ENCODE measurements at places on chromosomes 5 and 9.

DNA sequence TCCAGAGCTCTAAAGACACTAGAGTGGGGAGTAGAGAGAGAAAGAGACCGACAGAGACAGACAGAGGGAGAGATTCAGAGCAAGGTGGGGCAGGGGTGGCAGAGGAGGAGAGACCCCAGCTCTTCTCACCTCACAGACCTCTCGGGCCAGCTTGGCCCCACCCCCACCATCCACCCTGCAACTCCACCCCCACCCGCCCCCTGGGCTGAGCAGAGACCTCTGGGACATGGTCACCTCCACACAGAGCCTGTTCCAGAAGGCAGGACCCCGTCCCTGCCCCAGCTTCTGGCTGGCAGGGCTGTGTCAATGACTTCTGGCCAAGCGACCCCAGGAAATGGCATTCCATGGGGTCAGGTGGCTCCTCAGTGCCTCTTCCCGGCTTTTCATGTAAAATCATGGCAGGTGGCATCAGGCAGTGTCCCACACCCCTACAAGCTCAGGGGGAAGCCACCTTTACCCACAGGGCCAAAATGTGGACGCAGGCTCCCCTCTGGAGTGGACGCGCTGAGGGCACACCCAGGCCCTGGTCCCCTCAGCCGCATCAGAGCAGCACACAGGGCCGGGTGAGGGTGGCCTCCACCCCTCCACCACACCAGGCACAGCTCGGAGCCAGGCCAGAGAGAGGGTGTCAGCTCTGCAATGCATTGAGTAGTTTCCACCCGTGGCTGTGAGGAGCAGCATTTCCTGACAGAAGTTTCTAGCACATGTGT, 131.2 kb upstream of the LPCAT1 start:
- no peak for DNase-seq

- DNase-seq, result peak; percentile 72
These were observed 67.5 kb upstream of the MAMDC2 start for GRCh38 chr9:69976152-69976551.

- DNase-seq, result no peak
These were observed 70.8 kb upstream of the XPA start for GRCh38 chr9:97767891-97768290.

DNA sequence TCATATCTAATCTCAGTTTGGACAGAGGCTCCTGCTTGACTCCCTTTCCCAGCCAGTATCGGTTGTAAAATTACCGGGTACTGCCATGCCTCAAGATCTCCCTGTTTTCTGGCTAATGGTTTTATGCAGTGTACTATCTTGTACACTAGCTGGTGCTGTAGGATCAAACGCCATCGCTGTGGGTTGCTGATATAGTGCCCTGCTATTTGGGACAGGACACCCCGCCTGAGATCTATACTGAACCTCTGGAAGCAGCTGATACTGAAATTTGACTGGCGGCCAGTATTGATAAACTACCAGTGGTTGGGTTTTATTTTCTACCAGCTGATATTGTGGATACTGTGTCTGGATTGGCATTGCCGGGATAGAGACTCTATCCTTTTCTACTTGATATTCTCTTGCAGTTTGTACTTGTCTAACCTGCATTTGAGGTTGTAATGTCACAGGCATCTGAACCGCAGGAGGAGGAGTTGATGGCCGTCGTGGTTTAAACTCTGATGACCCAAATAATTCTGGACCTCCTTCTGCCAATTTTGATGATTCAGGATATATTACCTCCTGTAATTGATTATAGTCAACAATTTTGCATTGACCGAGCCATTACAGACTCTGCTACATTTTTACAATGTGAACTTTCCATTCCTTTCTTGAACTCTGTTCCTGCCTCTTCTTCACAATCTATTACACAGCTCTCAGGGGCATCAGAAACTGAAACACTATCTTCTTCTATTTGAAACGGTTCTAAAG, 112.5 kb upstream of the LARP1 start:
- no peak for DNase-seq

DNA sequence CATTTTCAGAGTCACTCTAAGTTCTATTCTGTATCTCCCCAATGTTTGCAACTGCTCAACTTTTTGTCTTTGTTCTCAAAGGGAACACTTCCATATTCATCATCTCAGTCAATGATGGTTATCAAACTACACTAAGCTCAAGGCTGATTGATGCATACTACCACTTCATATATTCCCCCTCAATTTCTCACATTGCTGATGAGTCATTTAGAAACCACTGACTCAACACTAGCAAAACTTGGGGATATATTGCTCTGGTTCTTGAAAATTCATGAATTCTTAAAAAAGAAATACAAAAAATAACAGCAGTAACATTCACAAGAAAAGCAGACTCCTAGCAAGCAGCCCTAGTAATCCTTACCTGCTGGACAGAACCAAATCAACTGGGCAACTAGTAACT, 52.2 kb downstream of the ABHD17B start:
- peak; percentile 11 for DNase-seq

- no peak for DNase-seq
These were observed 39.5 kb downstream of the CCNJL start for GRCh38 chr5:160272889-160273288.

- DNase-seq, result no peak
These were observed 4.1 kb upstream of the KCNMB1 start for GRCh38 chr5:170393235-170393634.

GRCh38 chr9:18705796-18706392, 231.9 kb downstream of the ADAMTSL1 start:
- no peak for DNase-seq

GRCh38 chr9:129291041-129291501, 113.0 kb upstream of the IER5L start:
- no peak for DNase-seq

DNA sequence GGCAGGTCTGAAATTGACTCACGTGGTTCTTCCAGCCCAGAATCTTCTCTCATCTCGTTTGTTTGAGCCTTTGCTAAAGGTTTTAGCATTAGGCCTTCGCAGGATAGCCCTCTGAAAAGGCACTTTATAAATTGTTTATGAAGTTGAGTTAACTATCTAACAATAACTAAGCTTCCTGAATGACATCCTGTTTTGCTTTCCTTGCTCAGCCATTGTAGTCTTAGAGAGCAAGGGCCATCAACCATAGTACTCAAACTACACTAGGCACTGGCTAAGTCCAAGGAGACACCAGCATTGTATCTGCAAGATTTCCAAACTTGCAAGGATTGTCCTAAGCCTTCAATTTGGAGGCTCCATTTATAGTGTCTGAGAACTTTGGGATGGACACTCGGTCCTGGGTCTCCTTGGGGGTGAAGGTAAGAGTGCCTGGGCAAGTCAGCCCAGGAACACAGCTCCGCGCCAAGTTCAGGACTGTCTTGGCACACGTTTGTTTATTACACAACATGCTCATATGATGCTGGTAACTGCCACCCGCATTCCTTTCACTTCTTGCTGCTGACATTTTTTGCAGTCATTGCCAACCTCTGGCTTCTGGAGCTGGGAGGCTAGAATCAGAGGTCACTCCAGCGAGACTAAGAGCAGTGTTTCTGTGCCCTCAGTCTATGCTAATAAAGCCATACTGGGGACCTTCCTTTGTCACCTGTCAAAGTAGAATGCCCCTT, 151.1 kb downstream of the ESM1 start:
- DNase-seq, result no peak

DNA sequence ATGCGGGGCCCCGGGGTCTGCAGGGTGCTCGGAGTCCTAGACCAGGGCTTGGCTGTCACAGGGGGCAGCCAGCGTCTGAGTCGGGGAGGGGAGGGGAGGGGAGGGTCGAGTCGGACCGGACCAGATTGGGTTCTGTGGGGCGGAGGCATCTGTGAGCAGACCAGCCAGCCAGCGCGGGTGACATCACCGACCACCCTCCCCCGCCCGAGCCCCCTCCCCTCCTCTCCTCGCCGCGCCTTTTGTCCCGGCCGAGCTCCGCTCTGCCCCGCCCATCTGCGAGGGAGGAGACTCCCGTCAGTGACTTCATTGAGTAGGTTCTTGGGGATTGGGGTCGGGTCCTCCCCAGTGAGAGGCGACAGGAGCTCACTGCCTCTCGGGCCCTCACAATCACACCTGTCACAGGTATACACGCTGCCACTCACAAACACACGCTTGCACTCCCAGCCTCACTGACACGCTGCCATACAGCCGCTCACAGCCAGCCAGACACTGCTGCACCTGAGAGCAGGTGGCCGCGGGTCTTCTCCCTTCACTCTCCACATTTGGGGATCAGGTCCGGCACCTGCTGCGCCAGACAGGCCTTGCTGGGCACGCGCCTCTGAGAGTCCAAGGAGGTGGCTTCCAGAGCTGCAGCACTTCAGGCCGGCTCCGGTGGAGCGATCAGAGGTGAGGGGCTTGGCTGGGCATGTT, 546 bp downstream of the DNAJB5 start:
- DNase-seq, result no peak

DNA sequence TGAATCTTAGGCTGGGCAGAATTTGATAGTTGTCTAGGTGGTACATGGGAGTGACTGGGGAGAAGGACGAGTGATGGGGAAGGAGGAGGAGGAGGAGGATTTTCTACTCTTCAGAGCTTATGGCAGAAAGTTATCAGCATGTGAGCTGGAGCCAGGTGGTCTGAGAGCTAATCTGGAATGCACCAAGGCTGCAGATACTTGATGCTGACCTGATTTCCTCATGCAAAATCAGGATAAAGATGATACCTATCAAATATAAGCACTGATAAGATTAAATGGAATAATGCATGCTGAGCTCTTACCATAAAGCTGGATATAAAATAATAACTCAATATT, 250.4 kb downstream of the SEMA5A start:
- DNase-seq, result no peak

DNA sequence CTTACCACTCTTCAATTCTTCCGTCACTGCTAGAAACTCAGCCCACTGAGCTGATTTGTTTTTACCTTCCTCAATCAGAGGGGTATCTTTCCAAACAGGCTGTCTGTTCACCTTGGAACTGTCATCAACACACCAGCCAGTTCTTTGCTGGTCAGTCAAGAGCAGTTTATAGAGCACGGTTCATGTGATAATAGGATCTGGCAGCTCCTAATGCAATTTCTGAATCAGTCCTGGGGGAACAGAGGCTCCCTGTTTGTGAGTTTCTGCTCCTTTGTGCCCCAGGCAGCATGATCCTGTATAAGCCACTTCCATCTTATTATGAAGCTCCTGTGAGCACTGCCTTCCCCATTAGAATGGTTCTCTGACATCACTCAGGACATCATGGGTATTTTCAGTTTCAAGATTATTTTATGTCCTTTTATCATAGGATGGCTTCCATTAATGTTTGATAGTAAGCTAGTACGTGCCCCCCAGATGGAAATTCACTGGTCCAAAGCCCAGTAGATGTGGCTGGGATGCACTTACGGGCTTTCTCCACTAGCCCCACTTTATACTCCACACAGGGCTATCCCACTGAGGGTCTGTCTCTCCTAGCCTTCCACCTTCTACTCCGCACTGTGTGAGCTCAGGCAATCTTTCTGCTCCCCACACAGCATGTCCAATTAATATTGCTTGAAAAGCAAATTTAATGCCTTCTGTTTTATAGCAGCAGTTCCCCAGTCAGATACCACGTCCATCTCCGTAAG, 85.5 kb upstream of the SPIN1 start:
- no peak for DNase-seq

DNA sequence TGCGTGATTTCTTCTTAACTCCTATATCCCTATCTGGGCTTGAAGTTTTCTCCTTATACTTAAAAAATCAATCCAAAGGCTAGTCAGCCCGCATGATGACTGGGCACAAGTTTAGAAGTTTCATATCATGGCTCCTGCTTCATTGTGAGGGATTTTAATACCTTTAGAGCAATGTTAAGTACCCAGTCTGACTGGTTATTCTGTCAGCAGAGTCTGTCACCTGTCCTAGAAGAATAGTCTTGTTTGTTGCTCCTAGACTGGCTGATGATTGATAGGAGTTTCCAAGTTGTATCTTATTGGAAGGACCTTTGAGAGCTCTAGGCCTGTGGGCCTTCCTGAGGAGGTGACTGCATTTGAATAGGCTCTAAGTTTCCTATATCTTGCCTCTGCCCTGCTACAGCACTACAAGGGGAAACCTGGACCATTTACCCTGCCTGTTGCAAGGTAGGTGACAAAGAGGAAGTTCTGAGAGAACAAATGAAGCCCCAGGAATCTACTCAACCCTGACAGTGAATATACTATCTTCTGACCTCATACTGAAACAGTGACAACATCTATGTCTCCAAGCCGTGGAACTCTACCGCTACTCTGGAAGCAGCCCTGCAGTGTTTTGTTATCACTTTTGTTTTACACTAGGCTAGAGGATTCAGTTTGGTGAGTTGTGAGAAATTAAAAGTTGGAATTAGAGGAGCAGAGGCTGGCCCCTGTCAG, 66.5 kb downstream of the F2RL2 start:
- DNase-seq, result no peak

DNA sequence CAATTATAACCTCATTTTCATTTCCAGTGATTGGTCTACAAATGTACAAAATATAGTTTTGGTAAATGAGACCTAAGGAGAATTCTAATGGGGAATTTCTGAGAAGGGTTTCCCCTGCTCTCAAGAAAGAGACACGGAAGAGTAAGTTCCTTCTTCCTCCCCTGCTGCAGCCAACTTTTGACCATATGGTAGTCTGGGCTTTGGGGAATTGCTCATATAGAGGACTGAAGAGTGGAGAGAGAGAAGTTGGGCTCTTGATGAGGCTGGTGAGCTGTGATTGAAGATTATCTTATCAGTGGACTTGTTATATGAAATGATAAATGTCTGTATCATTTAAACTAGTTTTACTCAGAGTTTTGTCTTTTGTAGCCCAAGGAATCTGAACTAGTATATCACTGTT, 4.3 kb upstream of the LNPEP start:
- DNase-seq, result no peak

- no peak for DNase-seq
These were observed 160.2 kb downstream of the SSBP2 start for GRCh38 chr5:81590498-81591384.

DNA sequence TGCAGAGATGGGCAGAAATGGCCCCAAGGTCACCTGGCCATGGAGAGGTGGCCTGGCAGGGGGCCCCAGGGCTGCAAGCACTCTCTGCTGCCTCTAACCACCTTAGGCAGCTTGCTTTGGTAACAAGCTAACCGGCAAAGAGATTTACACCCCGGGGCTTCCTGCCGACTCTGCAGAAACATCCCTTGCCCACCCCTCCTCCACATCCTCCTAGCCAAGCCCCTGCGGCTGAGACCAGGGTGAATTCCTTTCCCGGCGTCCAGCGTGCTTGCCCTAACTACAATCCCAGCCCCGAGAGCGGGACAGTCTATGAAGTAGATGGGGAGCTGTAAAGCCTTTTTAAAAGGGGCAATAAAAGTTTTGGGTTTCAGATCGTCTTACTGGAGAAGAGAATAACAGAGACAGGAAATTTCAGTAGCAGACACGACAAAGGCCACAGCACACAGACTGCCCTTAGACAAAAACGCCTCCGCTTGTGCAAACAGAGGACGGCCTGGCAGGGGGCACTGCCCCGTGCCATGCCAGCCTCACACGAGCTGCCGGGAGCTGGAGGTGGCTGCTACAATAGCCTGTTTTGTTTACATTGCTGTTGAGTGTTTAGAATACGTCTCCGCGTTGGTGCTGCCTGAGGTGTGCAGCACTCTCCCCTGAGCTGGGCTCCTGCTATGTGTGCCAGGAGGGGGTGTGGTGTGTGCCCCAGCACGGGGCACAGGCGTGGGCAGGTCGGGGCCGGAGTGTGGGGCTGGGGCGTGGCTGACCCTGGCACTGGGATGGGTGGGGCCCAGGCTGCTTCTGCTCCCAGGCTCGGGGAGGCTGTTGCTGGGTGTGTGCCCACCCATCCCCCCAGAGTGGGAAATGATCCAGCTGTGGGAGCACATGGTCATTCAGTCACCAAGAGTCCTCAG, 15.3 kb downstream of the MYMK start:
- DNase-seq, result no peak
